ENCODE measurements at places on chromosomes 4 and X.

DNA sequence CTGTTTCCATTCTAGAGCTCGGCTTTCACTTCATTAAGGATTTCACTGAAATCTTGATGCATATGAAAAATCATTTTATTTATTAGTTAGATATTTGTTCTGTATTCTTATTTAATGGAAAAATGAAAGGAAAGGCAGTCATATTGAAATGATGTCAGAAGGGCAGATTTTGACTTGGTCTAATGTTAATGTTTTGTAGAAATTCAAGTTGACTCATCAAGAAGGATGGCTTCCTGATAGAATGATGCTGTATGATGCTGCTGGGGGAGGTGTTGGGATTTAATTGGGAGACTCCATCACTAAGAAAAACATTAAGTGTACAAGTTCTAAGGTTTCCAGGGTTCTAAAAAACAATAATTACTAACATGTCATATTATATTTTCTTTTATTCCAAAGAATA lies 204.8 kb downstream of the PDGFC start:
- DNase-seq: no peak

GRCh38 chr4:44494810-44495701 lies 46.4 kb upstream of the KCTD8 start:
- DNase-seq: no peak

- no peak for DNase-seq
Observed at GRCh38 chr4:159248384-159249178, 145.7 kb downstream of the RAPGEF2 start.

DNA sequence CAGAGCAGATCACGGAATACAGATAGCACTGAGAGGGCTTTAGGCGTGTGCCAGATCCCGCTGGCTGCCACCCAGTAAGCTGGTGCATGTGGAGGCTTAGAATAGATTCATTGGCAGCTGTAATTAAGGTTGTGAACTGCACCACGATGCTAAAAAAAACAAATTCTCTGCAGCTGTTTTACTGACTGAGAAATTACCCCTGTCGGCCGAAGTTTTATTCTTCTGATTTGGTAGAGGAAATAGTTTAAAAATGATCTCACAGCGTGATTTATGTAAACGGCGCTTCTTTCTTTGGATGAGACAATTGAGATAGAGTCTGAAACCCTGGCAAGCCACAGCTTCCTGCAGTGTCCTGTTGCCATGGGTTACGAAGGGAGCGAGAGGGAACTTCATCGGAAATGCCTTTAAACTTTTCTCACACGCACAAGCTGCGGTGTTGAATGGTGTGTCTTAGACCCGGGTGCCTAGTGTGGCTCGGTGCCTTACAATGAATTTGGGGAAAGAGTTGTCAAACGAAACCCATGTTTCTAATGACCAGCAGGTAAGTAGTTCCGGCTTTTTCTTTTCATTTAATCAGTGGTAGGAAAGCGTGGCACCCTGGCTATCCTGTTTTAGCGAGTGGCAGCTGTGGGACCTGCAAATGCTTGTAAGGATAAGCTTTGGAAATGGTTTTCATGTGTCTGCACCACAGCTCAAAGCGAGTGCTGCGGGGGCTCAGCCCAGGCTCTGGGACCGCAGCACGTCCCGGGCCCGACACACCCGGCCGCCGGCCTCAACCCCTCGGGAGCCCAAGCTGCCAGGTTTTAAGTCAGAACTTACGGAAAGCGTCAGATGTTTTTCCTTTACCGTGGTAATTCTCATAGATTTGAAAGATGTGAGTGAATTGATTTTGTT lies 71.7 kb upstream of the HGFAC start:
- no peak for DNase-seq

- no peak for DNase-seq
Observed at GRCh38 chr4:177108708-177109107, 201.0 kb upstream of the NEIL3 start.

DNA sequence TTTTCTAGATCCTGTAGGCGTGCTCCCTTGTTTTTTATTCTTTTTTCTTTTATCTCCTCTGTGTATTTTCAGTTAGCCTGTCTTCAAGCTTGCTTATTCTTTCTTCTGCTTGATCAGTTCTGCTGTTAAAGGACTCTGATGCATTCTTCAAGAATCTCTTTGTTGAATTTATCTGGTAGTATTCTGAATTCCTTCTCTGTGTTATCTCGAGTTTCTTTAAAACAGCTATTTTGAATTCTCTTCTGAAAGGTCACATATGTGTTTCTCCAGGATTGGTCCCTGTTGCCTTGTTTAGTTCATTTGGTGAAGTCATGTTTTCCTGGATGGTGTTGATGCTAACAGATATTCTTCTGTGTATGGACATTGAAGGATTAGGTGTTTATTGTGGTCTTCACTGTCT lies 15.3 kb downstream of the RAB33B start:
- DNase-seq: no peak

DNA sequence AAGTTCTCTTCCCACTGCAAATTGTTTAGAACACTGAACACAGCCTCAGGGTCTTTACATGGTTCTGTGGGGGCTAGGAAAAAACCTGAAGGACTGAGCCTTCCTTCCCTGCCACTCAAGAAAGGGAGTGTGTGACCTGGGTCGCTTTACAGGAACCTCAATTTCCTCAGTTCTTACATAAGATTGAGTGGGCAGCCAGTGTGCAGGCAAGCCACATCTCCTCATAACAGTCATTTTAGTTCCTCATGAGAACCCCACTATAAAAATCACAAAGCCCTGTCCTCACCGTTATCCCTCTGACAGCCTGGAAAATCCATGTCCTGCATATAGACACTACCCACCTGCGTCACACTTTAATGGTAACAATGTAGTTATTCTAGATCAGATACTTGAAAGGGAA lies 2.1 kb upstream of the ETDC start:
- DNase-seq: no peak

DNA sequence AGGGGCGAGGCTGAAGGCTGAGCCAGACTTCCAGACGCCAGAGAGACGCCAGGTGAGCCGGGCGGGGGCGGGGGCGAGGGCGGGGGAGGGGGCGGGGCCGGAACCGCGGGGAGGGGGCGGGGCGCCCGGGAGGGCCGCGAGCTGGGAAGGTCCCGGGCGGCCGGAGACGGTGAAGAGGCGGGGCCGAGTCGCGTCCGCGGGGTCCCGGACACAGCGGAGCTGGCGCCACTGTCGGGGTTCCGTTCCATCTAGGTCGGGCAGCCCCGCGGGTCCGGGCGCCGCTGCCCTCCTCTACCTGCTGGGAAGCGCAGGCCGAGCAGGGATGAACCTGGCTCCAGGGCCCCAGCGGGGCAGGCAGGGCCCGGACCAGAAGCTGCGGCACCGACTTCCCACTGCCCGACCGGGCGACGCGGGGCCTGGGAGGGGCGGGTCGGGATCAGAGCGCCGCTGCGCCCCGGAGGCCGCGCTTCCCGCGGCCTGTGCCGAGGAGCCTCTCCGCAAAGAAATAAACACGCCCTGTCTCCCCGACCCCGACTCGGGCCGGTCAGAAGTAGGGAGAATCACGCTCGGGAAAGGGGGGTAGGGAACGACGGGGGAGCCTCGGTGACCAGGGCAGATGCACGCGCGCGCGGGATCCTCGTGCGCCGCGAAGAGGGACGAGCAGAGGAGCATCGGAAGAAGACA lies 10.6 kb downstream of the HMX1 start:
- DNase-seq: no peak

DNA sequence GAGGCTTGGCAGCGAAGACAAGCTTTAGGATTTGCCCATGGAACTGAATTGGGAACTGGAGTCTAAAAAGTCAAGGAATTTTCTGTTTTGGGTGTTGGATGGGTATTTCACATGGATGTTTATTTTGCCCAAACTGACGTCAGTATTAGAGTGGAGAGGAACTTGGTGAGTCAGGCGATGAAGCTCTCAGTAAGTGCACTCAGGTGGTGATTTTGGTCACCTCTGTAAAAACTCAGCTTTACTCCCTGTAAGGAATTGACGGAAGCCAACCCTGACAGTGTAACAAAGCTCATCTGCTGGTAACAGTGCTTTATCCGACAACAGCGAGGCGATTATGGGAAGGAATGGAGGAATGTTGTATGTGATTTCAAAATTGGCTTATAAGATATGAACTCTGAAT lies 77.0 kb upstream of the PGRMC2 start:
- DNase-seq: no peak

DNA sequence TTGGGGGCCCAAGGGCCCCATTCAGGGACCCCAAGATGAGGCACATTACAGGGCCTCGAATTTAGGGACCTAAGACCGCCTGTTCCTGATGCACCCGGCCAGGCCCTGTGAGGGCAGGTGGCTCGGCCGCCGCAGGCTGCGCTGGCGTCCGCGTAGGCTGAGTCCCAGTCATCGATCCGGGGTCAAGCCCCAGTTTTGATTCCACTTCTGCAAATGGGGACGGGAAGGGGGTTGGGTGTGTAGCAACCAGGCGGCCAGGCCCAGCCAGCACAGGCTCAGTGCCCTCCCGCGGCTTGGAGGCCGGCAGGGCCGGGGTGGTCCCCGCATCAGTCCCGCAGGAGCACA lies 327 bp downstream of the PNPLA4 start:
- no peak for DNase-seq

- DNase-seq: no peak
Observed at GRCh38 chr4:70927502-70928137, 25.5 kb downstream of the MOB1B start.

GRCh38 chr4:173161311-173161710 lies 7.3 kb upstream of the GALNT7 start:
- no peak for DNase-seq

DNA sequence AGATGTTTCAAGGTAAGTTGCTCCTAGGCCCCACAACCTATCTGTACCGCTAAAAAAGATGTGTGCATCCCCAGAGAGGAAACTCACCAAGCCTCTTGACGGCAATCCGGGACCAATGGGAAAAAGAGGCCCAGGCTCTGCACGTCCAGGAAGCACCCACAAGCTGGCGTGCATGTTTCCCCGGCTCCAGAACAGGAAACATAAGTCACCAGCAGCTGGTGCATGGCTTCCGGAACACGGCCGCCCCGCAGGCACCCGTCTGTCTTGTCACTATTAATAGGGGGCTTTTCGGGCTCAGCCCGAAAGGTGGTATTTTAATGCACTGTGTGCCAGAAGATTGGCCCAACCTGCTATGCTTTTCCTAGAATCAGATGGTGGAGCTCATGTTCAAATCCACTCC lies 22.2 kb downstream of the CRMP1 start:
- DNase-seq: no peak

DNA sequence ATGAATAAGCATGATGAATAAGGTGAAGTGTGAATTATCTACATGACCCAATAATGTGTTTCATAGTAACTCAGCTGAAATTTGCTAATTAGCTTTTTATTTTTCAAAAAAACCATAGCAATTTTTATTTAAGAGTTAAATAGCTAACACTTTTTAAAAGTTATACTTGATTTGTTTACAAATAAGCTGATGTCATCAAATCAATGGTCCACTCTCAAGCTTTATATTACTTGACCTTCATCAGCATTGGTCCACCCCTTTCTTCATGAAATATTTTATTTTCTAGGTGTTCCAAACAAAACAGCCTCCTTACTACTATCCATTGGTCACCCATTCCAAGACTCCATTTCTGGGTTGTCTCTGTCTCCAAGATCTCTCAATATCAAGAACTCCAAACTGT lies 649.0 kb upstream of the TENM3 start:
- DNase-seq: no peak

GRCh38 chrX:25206778-25207177 lies 191.0 kb upstream of the ARX start:
- DNase-seq: no peak

DNA sequence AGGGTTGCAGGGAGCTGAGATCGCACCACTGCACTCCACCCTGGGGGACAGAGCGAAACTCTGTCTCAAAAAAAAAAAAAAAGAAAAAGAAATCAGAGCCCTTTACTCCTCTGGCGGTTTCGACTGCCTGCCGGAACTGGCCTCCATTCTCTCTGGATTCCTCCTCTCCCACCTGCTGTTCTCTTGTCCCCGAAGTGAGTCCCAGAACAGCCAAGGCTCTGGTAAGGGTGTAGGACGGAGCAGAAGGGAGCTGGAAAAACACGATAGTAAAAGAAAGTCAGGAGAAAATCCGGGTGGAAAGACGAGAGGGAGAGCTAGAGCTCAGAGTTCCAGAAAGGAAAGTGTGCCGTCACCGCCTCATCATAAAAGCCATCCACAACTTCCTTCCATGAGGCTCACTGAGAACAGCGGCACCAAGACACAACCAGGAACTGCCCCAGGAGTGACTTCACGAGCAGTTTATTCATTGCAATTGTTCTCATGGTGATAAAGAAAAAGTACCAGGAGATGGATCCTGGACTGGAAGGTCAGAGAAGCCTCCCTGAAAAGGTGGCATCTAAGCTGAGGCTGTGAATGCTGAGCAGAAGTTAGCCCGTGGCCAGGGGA lies 12.3 kb downstream of the TLR3 start:
- DNase-seq: no peak

GRCh38 chr4:21447301-21448054 lies 501.1 kb downstream of the KCNIP4 start:
- no peak for DNase-seq

DNA sequence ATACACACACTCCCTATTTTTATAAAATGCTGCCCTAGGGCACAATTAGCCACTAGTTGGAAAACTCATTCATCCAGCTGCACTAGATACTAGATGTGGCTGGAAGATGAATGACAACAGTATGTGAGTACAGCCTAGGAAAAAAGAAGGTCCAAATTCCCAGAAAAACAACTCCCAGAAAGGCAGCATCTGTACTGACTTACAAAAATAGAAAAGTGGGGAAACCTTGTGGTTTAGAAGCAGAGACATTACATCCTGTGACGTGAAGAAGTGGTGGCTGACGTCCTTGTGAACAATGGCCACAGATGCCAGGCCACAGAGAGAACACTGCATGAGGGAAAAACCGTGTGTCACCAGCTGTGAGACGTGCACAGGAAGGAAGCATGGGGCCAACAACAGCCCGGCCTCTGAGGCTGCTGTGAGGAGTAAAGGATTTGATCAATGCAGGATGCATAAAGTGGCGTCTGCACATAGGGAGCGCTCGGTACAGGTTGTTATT lies 81.2 kb downstream of the SPRY1 start:
- DNase-seq: no peak

GRCh38 chr4:39933671-39934590 lies 43.8 kb downstream of the PDS5A start:
- no peak for DNase-seq

GRCh38 chrX:120428309-120428708 lies 40.8 kb downstream of the LAMP2 start:
- DNase-seq: no peak

- no peak for DNase-seq
Observed at GRCh38 chr4:34920032-34920431, 1324.3 kb downstream of the ARAP2 start.

GRCh38 chr4:85491527-85491926 lies 16.6 kb downstream of the ARHGAP24 start:
- DNase-seq: no peak

GRCh38 chr4:154983714-154984113 lies 202.6 kb downstream of the RBM46 start:
- no peak for DNase-seq
